ENCODE measurements at places on chromosomes 6 and 20.

GRCh38 chr20:3239867-3240775 is 1.1 kb upstream of the SLC4A11 start:
- no peak for DNase-seq

DNA sequence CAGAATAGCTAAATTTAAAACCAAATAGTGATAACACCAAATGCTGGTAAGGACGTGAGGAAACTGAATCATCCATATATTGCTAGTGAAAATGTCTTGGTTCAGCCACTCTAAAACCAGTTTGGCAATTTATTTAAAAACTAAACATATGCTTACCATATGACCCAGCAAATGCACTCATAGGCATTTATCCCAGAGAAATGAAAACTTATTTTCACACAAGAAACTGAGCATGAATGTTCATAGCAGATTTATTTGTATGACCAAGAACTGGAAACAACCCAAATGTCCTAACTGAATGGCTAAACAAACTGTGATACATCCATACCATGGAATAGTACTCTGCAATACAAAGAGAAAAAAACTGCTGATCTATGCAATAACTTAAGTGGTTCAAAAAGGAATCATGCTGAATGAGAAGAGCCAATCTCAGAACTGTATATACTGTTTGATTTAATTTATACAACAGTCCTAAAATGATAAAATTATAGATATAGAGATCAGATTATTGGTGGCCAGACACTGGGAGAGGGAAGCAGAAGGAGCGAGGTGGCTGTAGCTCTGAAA is 115.6 kb upstream of the ADGRF1 start:
- no peak for DNase-seq

DNA sequence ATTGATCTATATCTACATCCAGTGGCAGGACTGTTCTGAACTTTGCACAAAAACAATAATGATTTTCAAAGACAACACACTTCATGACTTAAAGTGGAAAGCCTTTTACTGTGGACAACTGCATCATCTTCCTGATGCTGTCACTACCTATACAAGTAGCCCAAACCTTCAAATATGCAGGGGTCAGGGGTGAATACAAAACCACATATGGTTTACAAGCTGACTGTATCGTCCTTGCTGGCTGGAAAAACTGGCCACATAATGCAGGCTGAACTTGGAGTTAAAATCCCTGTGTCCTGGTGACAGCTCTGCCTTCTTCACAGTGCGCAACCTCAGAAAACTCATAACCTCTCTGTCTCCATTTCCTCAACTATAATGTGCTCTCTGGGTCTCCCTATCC is 128.9 kb downstream of the GMDS start:
- DNase-seq, result no peak

- no peak for DNase-seq
These were observed 298.8 kb upstream of the MAP3K7 start for GRCh38 chr6:90885611-90886056.

DNA sequence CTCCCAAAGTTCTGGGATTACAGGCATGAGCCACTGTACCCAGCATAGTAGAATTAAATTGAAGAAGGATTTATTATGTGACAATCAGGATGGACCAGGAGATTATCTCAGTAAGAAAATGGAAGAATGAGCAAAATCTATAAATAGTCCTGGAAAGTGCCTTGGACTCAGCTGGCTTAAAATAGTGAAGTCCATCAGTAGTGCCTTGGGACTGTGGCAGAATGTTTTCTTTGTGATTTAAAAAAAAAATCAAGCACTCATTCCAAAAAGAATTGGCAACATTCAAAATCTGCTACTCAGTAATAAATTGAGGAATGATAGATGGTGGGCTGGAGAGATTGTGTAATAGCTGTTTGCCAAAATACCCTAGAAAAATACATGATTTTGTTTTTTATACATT is 37.0 kb upstream of the MAS1 start:
- no peak for DNase-seq

GRCh38 chr20:63977739-63978276 is 1.6 kb downstream of the SAMD10 start:
- peak; percentile 31 for DNase-seq

GRCh38 chr6:8434727-8435092 is 635 bp downstream of the SLC35B3 start:
- no peak for DNase-seq

DNA sequence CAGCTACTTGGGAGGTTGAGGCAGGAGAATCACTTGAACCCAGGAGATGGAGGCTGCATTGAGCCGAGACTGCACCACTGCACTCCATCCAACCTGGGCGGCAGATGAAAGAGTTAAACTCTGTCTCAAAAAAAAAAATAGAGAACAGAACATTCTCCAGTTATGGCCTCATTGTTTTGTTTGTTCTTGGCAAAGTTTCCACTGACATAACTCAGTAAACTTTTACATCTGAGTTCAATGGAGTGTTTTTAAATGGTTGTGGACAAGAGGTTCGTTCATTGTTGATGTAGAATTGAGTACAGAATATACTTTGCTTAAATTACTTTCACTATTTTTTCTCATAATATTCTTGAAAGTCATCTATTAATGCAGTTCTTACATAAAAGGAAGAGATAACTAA is 42.2 kb upstream of the IFNGR1 start:
- no peak for DNase-seq

DNA sequence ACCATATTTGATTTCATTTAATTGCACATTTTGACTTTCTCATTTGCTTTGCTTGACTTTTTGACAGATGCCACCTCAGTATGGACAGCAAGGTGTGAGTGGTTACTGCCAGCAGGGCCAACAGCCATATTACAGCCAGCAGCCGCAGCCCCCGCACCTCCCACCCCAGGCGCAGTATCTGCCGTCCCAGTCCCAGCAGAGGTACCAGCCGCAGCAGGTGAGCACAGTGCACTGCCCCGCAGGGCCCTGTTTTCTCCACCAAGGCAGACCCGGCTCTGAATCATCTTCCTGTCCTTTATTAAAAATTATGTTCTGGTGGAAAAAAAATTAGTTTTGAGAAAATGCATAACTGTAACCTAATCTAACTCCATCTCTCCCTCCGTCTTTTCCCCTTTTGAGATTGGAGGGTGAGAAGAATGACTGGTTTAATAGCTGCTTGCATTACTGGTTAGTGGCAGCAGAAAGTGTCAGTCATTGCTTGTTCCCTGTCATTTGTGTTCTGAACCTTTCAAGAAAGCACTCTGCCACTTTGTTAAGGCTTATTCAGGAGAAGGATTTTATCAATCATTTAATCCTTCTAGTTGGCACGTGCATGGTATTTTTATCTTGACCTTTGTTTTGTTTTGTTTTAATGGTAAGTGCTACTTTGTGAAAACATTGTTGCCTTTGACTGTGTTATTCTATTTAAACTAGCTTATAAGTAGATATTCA is 124.3 kb downstream of the ARID1B start:
- DNase-seq, result no peak

DNA sequence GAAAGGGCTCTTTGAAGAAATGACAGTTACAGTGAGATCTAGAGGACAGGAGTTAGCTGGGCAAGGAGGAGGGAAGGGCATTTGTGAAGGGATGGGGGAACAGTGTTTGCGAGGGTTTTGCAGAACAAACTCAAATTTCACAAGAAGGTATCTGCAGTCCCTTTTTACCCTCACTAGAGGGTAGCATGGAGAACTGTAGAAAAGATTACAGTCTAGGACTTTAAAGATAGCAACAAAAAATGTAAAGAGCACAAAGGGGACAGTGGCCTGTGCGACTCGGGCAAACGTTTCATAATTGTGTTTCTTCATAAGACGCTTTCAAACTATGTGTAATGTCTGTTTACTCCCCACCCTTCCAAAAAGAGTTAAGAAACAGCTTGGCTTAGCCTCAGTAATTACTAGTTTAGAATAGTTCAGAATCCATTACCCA is 21.2 kb upstream of the ASXL1 start:
- DNase-seq, result peak; percentile 59

DNA sequence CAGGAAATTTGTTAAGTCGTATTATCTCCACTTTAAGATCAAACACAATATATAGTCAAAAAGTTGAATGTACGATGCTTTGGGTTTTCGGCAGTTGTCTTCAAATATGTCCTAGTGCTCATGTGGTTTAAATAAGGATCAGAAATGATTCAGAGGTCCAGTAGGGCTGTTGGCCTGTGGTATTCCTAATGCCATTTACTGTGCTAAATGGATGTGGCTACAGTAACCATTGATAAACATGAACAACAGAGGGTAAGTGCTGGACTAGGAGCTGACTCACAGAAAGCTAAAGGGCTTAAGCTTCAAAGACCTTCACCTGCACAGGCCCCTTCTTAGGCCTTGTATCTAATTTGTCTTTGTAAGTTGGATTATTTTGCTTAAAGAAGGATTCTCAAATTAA is 80.5 kb upstream of the TPD52L1 start:
- DNase-seq, result no peak

GRCh38 chr6:75130784-75131183 is 75.1 kb downstream of the COL12A1 start:
- DNase-seq, result no peak

DNA sequence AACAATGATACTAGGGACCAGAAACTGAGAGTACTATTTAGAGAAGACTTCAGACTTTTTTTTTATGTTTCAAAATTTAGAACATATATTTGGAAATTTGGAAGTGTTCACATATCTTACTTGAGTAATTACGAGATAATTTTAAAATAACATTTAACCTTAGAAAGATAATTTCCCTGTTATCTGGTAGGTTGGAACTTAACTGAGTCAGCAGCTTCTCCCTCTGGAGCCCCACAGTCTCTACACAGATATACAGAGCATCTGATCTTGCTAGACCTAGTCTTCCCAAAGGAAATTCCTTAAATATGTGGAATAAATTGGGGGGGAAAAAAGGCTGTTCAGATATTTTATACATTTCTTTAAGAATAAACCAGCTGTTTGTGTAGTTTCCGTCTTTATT is 48.6 kb downstream of the TSPYL4 start:
- no peak for DNase-seq

DNA sequence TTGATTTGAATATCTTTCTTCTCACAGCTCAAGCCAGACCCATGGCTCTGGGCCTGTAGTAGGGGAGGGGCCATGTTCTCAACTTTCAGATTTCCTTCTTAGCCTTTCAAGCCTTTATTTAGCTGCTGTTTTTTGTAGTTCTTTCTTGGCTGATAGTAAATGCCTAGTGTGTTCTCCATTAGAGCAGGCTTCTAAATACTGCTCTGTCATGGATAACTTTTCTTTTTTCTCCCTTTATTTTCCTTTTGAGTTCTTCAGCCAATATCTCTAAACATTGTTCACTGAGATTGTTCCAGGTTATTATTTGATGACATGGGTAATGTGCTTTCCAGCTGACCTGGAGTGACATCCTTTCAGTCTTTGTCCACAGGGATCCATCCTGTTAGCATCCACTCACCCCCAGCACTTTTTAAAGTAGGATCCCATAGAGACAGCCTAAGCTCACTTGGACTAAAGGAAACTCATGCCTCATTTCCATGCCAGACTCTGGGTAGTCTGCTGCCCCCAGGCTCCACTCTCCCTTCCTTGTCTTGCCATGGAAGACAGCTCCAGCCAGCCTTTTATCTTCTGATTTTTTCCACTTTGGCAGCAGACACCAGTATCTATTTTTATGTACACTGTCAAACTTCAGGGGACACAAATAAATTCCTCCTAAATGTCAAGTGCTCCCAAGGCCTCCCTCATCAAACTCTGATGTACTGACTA is 645.6 kb downstream of the RNF144B start:
- no peak for DNase-seq

- DNase-seq, result no peak
These were observed 136.3 kb downstream of the TFAP2C start for GRCh38 chr20:56765172-56766073.

- DNase-seq, result no peak
These were observed 94.3 kb downstream of the INSM1 start for GRCh38 chr20:20462185-20462584.

DNA sequence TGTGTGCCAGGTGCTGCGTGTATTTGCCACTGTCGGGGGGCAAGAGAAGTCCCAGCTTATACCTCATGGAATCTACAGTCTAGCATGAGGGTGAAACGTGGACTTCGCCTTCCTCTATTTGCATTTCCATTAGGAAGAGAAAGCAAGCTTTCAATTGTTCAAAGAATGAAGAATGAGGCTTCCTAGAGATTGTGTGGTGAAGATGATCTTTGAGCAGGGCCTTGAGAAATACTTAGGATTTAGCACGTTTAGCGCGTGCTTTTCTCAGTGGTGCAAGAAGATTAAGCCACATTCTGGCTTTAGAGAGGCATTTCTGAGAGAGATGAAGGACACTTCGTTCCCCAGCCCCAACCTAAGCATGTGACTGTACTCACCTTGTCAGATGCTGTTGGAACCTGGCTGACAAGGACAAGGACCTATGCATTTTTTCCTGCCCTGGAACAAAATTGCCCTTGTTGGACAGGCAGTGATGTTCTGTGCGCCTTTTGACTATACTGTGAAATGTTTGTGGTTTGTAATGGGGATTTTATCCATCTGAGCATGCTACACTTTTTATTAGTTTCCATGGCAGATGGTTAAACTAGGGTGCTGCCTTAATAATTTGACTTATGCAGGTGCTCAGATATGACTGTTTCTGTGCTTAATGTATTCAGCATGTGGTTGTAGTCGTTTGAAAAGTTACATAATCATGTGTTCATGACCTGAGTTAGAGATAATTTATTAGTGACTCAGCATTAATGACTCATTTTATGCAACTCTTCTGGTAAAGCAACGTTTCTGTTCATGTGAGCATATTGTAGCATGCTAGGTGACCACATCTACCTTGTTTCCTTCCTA is 10.7 kb downstream of the TULP4 start:
- DNase-seq, result peak; percentile 59

GRCh38 chr6:106546691-106547414 is 82.4 kb downstream of the RTN4IP1 start:
- DNase-seq, result no peak

DNA sequence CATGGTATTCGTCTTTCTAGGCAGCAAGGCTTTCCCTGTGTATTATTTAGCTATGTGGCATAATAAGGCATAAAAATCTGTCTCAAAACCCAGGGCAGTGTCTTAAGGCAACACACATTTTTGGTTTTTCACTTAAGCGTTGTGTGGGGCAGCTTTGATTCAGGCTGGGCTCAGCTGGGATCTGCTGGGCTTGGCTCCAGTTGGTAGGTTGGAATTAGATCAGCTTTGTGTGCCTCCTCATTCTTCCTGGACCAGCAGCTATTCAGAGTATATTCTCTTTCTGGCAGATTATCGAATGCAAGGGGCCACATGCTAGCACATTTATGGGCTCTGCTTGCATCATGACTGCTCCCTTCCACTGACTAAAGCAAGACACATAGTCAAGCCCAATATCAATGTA is 487.9 kb downstream of the RFPL4B start:
- no peak for DNase-seq

- DNase-seq, result no peak
These were observed 2.5 kb downstream of the DCDC2 start for GRCh38 chr6:24355393-24355792.

DNA sequence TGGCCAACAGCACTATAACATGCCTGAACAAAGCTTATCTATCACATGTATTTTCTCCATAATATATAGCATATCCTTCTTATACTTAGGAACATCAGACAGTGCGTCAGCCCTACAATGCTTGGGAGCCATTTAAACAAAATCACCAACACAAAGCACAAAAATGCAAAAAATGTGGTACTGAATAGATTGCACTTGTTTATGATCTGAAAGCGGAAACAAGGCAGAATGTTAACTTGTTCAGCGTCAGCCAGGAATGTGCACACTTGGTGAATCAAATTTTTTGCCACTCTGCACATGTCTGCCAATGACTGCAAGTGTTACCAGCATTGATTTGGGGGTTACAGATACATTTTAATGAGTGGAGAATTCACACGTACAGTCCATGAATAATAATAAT is 14.8 kb downstream of the SLC35A1 start:
- DNase-seq, result no peak
